Activated CD8-positive, alpha-beta memory T cell treated with anti-CD3 and anti-CD28 coated beads, Interleukin-2, amount 50 U/mL, for 48 hours (primary cell): ENCODE measurements at places on chromosomes 4 and X.

GRCh38 chr4:53321151-53321983 lies 44.5 kb downstream of the SCFD2 start:
- no peak for DNase-seq

GRCh38 chrX:49120091-49120490 lies 3.4 kb downstream of the GPKOW start:
- no peak for DNase-seq

GRCh38 chr4:42425146-42426065 lies 28.1 kb downstream of the SHISA3 start:
- DNase-seq, result no peak

DNA sequence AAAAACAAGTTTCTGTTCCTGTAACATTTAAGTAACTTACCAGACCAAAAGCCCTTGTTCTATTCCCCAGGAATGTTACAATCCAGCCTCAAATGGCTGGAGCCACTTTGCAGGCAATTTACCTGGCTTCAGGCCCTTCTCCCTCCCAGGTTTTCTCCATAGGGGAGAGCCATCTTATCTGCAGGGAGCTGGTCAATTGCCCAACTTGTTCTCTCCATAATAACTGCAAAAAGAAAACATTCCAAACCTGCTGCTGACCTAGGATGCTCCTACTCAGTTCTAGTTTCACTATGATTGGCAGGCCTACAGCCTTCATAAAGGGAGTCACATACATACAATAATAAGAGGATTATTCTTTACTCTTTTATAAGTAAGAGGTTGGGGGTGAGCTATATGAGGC lies 670.7 kb downstream of the PCDH7 start:
- DNase-seq, result no peak

DNA sequence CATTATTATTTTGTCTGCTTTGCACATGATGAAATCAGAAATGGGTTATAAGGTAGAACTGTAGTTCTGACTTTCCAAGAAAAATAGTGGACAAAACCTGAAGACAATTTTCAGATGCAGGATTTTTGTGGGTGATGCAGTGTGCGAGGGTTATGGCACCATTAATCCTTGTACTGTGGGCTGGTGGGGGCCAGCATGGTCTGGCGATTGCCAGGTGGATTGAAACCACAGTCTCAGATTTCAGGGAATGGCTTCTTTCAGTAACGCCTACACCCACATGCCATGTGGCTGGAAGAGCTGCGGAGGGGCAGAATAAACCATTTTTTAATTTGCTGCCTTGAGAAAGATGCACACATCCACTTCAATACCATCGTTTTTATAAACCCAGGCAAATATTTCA lies 150.5 kb downstream of the ARSF start:
- DNase-seq, result no peak

DNA sequence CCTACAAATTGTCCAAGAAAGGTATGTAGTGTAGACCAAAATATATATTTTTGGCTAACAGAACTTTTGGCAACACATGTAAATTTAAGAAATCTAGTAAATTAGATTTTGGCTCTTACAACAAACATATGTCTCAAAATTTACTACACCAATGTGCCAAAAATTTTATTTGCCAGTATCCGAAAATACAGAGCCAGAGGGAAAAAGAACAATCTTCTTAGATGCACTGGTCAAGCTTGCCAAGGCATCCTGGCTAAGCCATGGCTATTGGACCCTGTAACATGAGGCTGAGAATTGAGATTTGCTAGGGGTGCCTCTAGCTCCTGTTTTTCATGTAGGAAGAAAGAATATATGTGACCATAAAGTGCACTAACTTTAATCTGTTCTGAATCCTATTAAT lies 91.8 kb downstream of the GABRG1 start:
- DNase-seq, result no peak

- DNase-seq, result no peak
Measured at GRCh38 chrX:123731258-123731986, 1.4 kb downstream of the THOC2 start.

GRCh38 chr4:152981278-152981677 lies 45.2 kb downstream of the FHDC1 start:
- no peak for DNase-seq

DNA sequence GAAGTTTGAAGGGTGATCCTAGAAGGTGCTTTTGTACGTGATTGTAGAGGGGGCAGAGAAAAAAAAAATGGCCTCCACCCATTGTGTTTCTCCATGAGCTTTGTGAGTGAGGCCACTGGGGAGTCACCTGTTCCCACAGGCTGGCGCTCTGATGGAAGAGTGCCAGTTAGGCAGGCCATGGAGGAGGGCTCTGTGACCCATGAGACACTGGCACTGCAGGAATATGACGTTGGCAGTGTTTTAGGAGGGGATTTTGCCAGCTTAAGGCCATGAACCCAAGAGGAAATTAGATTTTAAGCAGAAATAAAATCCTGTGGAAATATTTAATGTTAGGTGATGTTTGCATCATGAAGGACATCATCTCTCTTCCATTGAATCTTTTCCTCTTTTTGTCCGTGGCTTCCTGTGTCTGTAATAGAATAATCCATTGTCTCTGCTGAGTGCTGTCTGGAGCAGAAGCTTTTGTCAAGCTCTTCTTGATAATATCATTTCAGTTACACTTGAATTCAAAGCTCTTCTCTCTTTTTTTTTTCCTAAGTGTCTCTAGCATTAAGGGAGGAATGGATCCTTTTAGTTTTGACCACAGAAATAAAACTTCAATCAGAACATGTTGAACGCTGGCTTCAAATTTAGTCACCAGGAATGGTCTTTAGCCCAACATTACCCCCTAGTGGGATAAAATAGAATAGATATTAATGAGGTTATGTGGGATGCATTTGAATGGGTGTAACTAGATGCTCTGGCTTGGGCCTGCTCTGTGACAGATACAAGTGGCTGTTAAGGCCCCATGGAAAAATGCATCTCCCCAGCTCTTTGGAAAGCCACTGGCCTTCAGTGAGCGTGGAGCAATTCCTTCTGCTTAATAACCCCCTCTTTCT lies 41.0 kb upstream of the UCP1 start:
- no peak for DNase-seq

- no peak for DNase-seq
Measured at GRCh38 chr4:121227341-121227792, 63.2 kb upstream of the TNIP3 start.

DNA sequence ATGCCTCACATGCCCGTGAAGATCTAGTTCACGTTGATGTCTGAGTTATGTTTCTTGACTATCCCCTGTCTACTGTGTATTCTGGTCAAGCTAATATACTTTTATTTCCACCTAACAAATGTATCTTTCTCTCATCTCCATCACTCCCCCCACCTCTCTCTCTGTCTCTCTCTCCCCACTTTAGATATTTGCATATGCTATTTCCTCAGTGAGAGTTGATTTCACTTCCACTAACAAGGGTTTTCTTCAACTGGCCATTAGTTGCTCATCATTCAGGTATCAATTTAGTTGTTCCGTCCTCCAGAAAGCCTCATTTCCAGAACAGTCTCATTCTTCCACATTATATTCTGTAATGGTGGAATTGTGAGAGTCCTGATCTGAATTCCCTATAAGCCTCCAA lies 1777.8 kb upstream of the TENM3 start:
- DNase-seq, result no peak

DNA sequence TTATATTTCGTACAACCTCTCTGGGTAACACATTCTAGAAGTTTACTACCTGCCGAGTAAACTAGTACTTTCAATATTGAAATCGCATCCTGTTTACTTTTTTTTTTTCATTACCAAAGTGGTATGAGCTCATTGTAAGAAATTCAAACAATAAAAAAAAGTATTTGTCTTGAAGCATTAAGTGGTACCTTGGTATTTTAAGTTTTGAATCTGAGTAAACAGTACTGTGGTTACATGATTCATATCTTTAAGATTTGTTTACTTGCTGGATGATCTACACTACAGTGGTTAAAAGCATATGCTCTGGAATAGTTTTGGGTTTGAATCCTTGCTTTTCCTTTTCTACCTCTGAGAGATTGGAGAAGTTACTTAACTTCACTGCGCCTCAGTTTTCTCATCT lies 3.8 kb upstream of the MMGT1 start:
- DNase-seq, result no peak

DNA sequence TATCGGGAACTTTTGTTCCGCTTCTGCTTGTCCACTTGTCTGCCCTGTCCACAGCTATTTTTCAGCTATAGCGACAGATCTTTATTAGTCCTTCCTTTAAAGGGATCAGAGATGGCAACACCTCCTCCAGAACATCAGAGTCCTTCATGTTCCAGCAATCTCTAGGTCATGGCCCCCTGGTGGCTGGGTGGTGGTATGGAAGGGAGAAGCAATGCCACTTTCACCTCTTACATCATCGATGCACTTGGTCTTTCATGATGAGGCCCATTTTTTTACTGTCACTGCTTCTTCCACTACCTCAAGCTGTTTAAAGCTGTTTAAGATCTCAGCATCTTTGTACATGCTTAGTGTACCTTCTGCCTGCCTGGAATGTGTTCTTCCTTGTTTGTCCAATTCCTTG lies 106.7 kb downstream of the ARHGAP6 start:
- peak; percentile 59 for DNase-seq

GRCh38 chr4:134200811-134201215 lies 776 bp downstream of the PABPC4L start:
- DNase-seq, result no peak

- DNase-seq, result no peak
Measured at GRCh38 chrX:101078716-101079598, at the start of gene TMEM35A. Gene TMEM35A, plus strand, starts transcription at chrX:101078879. Its CDS starts 124 bp downstream, at chrX:101079003.

GRCh38 chr4:87717276-87718031 lies 67.4 kb downstream of the DMP1 start:
- no peak for DNase-seq

GRCh38 chr4:73599182-73599581 lies 21.1 kb downstream of the RASSF6 start:
- DNase-seq, result no peak

- no peak for DNase-seq
Measured at GRCh38 chr4:189858435-189858834, 82.2 kb upstream of the FRG1 start.
